ENCODE measurements at places on chromosomes 16 and 17. TPM values are rescaled to one million over a fixed set of nuclear protein-coding genes. Genes with fewer than 3 reads are reported as not detected.

DNA sequence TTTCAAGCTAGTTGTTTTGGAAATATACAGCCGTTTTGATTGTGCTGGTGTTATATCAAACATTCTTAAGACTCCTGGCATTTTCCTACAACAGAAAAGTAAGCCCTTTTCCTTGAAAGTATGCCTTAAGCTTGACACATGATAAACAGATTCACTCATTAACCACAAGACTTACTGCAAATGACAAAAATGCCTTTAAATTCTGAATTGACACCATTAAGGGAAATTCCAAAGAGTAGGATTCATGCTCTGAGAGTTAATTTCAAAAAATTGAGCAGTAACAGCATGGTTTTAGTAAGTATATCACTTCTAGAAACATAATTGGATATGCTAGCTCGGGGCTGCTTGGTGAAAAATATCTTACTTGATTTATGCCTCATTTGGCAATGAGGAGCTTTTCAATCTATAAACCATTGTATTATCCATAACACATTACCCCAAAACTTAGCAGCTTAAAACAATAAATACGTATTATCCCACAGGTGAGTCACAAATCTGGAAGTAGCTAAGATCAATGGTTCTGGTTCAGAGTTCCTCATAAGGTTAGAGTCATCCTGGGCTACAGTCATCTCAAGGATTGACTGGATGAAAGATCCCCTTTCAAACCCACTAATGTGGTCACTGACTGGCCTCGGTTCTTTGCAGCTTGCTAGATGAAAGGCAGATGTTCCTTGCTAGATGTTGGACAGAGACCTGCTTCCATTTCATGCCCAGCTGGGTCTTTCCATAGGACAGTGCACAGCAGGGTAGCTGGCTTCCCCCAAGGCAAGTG lies 8.2 kb upstream of the PHAF1 start:
- no peak overlapping the region for H3K27ac ChIP-seq
- no peak overlapping the region for H3K4me3 ChIP-seq
- H3K4me1 ChIP-seq, result no peaks in the 10 kb centered on the region
- no peak for DNase-seq
- H3K27me3 ChIP-seq, result no peaks in the 10 kb centered on the region

DNA sequence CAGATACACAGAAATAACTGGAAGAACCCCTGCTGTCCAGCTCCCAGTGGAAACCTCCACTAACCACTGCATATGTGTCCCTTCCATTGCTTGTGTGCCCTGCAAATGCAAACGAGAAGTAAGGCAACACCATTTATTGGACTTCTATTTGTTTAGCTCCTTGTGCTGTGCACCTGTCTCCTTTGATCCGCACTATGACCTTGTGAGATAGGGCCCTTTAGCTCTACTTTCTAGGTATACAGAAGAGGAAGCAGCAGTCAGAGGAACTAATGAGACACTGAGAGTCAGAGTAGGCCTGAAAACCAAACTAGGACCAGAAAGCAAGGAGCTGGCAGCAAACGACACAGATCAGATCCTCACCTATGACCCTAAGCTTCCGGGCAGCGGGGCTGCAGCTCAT lies 22.4 kb downstream of the SOX9 start:
- H3K36me3 ChIP-seq, result no peaks in the 10 kb centered on the region
- H3K4me1 ChIP-seq, result 0 out of 2 replicates have a peak, but pooled peaks cover 9% of the 10 kb centered on the region
- H3K4me3 ChIP-seq, result no peak overlapping the region

GRCh38 chr17:45906237-45906636 lies 11.9 kb downstream of the MAPT start:
- H3K27me3 ChIP-seq, result peaks cover under 1% of the 10 kb centered on the region
- no peaks in the 10 kb centered on the region for H3K36me3 ChIP-seq
- DNase-seq, result no peak

DNA sequence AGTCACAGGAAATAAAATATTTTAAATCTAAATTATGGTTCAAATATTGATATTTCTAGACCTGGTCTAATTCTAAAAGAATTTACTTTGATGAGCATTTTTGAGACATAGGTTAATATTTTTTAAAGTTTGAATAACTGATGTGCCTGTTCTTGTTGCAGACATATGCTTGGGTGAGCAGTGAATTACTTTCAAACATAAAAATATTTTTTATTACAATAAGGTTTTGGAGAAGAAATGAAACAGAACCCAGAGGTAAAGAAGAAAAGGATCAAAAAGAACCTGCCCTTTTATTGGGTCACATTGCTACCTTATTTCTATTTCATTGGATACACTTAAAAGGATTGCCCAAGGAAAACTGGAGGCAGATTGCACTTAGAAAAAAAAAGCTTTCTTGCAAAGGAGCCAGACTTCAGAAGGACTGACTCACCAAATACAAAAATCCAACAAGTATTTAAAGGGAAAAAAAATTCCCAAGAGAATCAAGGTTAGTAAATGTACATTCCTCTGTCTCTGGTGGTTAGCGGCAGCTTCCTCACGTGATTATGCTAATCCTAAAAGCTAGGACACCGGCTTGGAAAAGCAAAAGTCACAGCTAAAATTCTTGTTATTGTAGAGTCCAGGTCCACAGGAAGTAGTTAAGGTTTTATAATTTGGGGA lies 18.5 kb downstream of the ENPP7 start:
- peaks cover 56% of the 10 kb centered on the region for H3K27me3 ChIP-seq
- H3K36me3 ChIP-seq, result no peaks in the 10 kb centered on the region
- no peak overlapping the region for H3K4me3 ChIP-seq
- DNase-seq, result no peak

DNA sequence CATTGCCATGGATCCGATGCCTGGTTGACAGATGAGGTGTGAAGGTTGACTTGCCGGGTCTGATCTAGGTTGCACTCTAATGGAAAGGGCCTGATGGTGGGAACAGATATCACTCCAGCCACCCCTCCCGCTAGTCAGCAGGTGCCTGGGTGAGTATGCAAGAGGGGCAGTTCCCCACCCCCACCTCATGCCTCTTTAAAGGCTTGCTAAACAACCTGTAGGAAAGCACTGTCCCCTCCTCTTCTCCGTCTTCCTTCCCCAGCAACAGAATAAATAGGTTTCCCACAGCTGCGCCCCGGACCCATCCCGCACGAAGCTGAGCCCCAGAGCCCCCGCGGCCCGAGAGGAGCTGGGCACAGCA lies 746 bp upstream of the TMEM132E start:
- no peaks in the 10 kb centered on the region for H3K36me3 ChIP-seq
- DNase-seq, result peak; percentile 44
- H3K4me3 ChIP-seq, result peak overlapping the region; percentile 66
- H3K4me1 ChIP-seq, result peaks cover 34% of the 10 kb centered on the region

The TNFRSF13B gene
- not detected for total RNA-seq

DNA sequence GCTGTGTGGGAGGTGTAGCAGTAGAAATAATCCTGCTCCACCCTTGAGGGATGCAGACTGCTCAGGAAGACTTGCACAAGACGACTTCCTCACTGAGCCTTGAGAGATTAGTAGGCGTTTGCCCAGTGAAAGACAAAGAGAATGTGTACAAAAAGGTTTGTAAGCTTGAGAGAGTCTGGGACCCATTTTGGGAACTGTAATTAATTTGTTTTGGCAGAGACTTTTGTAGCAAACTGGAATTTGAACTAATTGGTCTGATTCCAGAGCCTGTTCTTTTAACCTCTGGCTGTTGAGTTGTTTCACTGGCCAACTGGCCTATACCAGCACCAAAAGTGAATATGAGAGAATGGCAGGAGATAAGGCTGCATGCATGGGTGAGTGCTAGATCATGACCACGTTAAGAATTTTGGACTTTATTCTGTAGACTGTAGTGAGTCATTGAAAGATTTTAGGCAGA lies 75.5 kb downstream of the AATF start:
- H3K27ac ChIP-seq, result peak overlapping the region; percentile 40
- no peaks in the 10 kb centered on the region for H3K27me3 ChIP-seq
- H3K36me3 ChIP-seq, result no peaks in the 10 kb centered on the region
- no peak overlapping the region for H3K4me3 ChIP-seq
- H3K4me1 ChIP-seq, result peaks cover 7% of the 10 kb centered on the region
- DNase-seq, result no peak
